ENCODE measurements at places on chromosomes 5 and 9. TPM values are rescaled to one million over a fixed set of nuclear protein-coding genes. Genes with fewer than 3 reads are reported as not detected.

The PIP5KL1 gene
- 11.6 TPM for total RNA-seq

DNA sequence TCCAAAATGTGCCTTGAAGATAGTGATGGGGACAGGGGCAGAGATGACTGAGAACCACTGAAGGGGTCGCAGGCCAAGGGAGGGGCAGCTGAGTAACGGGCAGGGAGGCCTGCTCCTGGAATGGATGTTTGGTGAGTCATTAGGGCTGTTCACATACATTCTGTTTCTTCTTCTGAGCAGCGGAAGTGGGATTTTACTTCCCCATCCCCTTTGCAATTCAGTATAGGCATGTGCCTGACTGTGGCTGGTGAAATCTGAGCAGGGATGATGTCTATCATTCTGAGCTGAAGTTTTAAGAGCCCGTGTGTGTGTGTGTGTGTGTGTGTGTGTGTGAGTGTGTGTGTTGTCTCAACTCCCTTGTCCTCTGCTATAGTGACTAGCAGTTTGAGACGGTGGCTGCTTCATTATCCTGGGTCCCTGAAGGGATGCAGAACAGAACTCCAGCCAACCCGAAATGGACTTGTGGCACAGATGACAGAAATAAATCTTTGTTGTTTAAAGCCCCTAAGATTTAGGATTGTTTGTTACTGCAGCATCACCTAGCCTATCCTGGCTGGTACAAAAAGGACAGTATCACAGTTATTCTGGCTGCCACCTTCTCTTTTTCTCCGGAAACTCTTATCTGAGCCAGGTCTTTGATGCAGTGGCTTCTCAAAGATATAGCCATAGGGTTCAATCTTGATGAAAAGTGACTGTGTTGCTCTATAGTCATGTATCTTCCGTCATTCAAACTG, 29.2 kb upstream of the TGFBI start:
- no peaks in the 10 kb centered on the region for H3K27me3 ChIP-seq
- H3K36me3 ChIP-seq: no peaks in the 10 kb centered on the region
- H3K27ac ChIP-seq: no peak overlapping the region
- DNase-seq: no peak
- no peaks in the 10 kb centered on the region for H3K4me1 ChIP-seq

DNA sequence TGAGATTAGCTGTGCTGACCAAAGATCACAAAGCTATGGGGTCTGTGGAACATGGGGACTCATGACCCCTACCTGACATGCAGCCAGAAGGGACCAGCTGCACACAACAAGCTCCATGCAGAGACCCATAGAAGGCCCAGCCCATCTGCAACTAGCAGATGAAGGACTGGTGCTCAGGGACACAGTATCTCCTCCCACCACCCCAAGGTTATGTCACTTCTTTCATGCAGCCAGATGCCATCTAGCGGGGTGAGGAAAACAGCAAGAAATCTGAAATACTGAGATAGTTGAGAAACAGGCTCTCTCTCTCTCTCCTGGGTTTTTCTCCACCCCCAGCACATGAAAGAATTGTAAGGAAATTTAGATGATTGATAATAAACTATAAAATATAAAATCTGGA, 161.3 kb upstream of the DAPK1 start:
- no peak overlapping the region for H3K4me3 ChIP-seq
- DNase-seq: no peak
- H3K36me3 ChIP-seq: peaks cover 7% of the 10 kb centered on the region
- no peaks in the 10 kb centered on the region for H3K27me3 ChIP-seq
- peaks cover 3% of the 10 kb centered on the region for H3K4me1 ChIP-seq

- no peaks in the 10 kb centered on the region for H3K36me3 ChIP-seq
- H3K4me3 ChIP-seq: no peak overlapping the region
- H3K27ac ChIP-seq: no peak overlapping the region
Observed at GRCh38 chr9:114180696-114181606, 25.6 kb downstream of the COL27A1 start.

DNA sequence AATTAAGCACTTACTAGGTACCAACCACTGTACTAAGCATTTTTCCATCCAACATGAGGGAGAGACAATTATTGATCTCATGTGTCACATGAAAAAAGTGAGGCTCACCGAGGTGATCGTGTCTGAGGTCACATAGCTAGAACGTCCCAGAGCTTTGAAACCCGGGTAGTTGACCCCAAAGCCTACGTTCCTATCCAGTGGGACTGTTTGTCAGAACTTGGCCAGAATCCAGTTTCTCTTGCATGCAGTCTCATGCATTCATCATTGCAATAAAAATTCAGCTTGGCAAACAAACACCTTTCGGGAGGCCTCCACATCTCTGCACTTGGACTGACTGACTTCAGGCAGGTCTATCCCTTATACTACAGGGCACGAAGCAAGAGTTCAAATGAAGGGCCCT, 23.4 kb upstream of the FAT2 start:
- no peaks in the 10 kb centered on the region for H3K36me3 ChIP-seq
- H3K27ac ChIP-seq: no peak overlapping the region
- no peaks in the 10 kb centered on the region for H3K27me3 ChIP-seq
- H3K4me3 ChIP-seq: no peak overlapping the region

- no peak overlapping the region for H3K27ac ChIP-seq
- H3K4me1 ChIP-seq: no peaks in the 10 kb centered on the region
- no peak for DNase-seq
- H3K27me3 ChIP-seq: peaks cover 77% of the 10 kb centered on the region
Observed at GRCh38 chr5:154485096-154485491, 7.1 kb upstream of the HAND1 start.

The GPR107 gene
- 38.6 TPM for total RNA-seq

DNA sequence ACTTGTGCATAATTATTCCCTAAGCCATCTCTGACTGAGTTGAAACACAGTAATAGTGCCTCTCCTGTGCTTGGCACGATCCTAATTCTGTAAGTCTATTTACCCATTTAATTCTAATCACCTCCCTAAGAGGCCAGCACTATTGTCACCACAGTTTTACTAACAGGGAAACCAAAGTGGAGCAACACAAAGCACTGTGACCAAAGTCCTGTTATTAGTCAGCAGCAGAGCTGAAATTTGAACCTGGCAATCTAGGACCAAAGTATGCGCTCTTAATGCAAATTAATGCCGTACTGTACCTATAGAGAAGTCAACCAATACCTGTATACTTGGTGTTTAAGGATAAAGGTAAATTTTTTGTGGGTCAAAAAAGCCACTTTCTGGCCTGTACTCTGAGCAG, 77.1 kb upstream of the CNTLN start:
- no peak overlapping the region for H3K27ac ChIP-seq
- no peaks in the 10 kb centered on the region for H3K4me1 ChIP-seq
- no peaks in the 10 kb centered on the region for H3K36me3 ChIP-seq
- no peaks in the 10 kb centered on the region for H3K27me3 ChIP-seq

The SLC26A2 gene
- 5.9 TPM for total RNA-seq

DNA sequence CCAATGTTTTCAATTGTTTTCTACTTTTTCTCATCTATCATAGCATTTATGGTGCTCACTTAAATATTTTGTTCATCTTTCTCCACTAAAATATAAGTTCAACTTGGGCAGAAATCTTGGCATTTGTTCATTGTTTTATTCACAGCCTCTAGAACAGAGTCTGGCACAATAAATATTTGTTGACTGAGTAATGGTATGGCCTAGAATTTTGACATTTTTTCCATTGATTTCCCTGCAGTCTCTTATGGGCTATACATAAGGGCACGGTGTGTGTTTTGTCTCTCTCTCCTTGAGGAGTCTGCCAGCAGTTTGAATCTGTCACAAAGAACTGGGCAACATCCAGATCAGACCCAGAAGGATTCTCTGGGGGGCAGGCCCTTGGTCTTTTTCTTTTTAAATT, 379.7 kb downstream of the TMEM38B start:
- no peak for DNase-seq
- H3K36me3 ChIP-seq: no peaks in the 10 kb centered on the region
- no peaks in the 10 kb centered on the region for H3K4me1 ChIP-seq

DNA sequence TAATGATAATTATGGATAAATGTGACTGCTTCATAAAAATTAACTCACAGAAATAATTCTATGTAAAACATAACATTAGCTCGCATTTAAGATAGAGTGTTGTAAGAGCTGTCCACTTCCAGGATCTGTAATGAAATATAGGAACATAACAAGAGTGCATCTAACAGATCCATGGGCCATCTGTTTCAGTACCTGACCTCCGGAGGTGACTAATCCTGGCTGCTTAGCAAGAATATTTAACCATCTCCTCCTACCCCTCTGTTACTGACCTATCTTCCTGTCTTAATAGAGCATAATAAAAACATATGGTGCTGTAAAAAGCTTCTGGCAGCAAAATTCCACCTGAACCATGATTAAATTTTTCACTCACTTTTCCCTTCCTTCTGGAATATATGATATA, 7.1 kb downstream of the PLCXD3 start:
- no peak for DNase-seq
- H3K27me3 ChIP-seq: no peaks in the 10 kb centered on the region
- no peaks in the 10 kb centered on the region for H3K4me1 ChIP-seq
- H3K27ac ChIP-seq: no peak overlapping the region

- DNase-seq: peak; percentile 16
- no peak overlapping the region for H3K27ac ChIP-seq
- no peaks in the 10 kb centered on the region for H3K36me3 ChIP-seq
- no peaks in the 10 kb centered on the region for H3K27me3 ChIP-seq
- no peaks in the 10 kb centered on the region for H3K4me1 ChIP-seq
Observed at GRCh38 chr5:150117945-150118560, 31.7 kb upstream of the CSF1R start.

DNA sequence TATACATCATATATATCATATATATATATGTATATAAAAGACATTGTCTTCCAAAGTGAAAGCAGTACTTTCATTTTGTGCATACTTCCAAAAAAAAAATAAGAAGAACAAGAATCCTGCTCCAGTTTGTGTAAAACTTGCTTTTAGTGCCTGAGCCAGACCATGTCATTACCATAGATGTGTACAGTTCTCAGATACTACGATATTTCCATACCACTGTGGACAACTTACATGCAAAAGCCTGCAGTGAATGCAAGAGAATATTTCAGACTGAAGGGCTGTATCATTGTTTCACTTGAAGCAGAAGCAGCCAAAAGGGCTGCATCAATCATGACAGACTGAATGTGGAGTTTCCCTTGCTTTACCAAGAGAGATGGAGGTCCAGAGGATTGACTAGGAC, 72.6 kb upstream of the CYLC2 start:
- no peaks in the 10 kb centered on the region for H3K27me3 ChIP-seq
- no peak overlapping the region for H3K27ac ChIP-seq
- no peaks in the 10 kb centered on the region for H3K4me1 ChIP-seq
- DNase-seq: no peak
- no peak overlapping the region for H3K4me3 ChIP-seq
- H3K36me3 ChIP-seq: no peaks in the 10 kb centered on the region
